ENCODE measurements at places on chromosomes 7 and 10.

- no peak for DNase-seq
These were observed 361.0 kb upstream of the NFE2L3 start for GRCh38 chr7:25790963-25791362.

- DNase-seq, result no peak
These were observed 88.6 kb downstream of the USP6NL start for GRCh38 chr10:11522821-11523245.

DNA sequence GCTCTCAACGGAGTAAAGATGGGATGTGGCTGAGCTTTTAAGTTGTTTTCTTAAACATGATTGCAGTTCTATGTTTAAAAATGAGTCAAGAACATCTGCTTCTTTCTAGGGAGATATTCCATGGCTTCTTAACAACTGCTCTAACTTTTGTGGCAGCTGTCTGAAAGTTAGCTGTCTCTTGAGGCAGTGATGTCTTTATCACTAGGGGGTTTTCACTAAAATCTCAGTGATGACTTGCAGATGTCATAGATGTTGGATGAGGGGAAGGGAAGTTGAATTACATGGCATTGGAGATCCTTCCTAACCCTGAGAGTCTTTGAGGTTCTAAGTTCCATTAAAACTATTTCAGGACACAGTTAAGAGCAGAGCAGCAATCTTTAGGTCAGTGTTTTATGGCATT is 43.5 kb downstream of the PRKG1 start:
- no peak for DNase-seq

DNA sequence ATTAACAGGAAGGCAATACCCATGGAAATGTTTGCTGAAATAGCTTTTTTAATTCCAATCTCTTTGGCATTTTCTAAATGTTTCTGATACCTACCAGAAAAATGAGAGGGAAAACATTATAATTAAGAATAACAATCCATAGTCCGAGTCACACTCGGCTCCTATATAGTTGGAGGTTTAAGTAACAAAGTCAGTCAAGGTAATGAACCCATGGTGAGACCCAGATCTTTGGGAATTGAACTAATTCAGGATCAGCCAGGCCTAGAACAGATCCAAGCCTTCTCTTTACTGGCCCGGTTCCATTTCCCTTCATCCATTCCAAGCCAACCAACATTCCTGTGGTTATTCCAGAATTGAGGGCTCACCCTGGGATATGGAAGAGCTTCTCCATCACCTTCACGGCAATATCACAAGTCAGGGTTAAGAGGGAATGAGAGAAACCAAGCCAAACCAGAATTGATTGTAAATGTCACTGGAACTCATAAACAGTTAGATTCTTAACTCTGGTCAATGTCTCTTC is 28.3 kb downstream of the ABCB4 start:
- DNase-seq, result no peak

All from hematopoietic multipotent progenitor cell treated with erythropoietin and hydrocortisone succinate and interleukin-3 and kit ligand, for 6 days (in vitro differentiated cells).